Fibroblast of skin of abdomen (primary cell): ENCODE measurements at places on chromosomes 4 and X.

- peak; percentile 43 for DNase-seq
Measured at GRCh38 chr4:138225477-138225876, 16.7 kb downstream of the SLC7A11 start.

DNA sequence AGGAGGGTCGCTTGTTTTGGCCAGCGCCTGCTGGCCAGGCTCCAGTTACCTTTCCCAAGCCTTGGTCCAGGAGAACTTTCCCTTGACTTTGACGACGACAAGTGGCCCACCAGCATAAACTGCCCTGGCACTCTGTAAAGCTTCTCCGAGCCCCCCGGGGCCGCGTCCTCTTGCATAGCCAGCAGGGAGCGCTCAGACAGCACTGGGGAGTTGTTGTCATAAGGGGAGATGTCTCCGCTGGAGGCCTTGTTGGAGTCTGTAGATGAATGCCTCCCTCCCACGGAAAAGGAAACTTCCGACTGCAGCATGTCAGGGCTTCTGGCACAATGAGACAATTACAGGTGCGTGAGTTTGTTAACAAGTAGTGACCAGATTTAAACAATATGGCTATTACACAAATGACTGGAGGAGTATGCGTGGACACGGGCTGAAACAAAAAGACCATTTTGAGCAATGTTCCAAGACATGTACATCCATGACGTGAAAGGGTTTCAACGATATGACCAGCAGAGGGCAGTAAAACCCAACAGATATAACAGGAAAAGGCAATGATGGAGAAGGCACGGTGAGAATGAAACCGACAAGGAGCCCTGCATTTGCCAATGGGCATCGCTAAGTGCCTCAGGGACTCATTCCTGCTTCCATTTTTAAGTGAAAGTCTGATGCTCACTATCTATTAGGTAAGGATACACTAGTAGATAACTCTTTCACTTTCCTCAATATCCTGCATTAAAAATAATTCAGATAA is 33.0 kb downstream of the HCCS start:
- peak; percentile 70 for DNase-seq

DNA sequence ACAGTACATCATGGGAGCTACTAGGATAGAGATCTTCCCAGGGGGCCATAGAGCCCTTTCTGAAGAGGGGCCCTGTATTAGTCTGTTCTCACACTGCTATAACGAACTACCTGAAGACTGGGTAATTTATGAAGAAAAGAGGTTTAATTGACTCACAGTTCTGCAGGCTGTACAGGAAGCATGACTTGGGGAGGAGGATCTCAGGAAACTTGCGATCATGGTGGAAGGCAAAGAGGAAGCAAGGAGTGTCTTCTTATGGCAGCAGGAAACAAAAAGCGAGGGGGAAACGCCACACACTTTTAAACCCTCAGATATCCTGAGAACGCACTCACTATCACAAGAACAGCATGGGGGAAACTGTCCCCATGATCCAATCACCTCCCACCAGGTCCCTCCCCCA is 4.2 kb upstream of the SLC9A6 start:
- DNase-seq: no peak

GRCh38 chrX:18883234-18883960 is 100.5 kb downstream of the PHKA2 start:
- no peak for DNase-seq

GRCh38 chr4:3765271-3766035 is 732 bp upstream of the ADRA2C start:
- DNase-seq: peak; percentile 52
